Effector CD4-positive, alpha-beta T cell (primary cell): ENCODE measurements at places on chromosomes 6 and 20.

DNA sequence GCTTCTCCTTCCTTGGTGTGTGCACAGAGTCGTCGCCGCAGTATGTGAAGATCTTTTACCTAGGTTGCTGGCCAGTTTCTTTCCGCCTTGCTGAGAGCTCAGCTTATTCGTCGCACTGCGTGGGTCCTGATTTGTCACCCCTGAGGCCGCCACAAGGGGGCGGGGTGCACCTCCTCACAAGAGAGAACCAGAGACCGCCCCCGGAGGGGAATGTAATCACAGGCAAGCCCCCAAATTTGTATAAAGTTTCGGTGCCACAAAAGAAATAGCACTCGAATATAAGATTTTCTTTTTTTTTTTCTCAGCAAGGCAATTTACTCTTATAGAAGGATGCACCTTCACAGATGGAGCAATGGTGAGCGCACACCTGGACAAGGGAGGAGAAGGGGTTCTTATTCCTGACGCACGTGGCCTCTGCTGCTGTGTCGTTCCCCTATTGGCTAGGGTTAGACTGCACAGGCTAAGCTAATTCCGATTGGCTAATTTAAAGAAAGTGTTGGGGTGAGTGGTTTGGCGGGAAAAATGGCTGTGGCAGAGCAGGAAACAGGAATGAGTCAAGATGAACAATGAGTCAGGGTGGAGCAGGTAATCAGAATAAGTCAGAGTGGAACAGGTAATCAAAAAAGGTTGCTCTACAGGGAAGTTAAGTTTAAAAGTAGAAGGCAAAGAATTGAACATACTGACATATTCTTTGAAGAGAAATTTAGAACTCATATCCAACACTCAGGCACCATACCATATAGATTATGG, 19.5 kb downstream of the NCOA3 start:
- DNase-seq = no peak

DNA sequence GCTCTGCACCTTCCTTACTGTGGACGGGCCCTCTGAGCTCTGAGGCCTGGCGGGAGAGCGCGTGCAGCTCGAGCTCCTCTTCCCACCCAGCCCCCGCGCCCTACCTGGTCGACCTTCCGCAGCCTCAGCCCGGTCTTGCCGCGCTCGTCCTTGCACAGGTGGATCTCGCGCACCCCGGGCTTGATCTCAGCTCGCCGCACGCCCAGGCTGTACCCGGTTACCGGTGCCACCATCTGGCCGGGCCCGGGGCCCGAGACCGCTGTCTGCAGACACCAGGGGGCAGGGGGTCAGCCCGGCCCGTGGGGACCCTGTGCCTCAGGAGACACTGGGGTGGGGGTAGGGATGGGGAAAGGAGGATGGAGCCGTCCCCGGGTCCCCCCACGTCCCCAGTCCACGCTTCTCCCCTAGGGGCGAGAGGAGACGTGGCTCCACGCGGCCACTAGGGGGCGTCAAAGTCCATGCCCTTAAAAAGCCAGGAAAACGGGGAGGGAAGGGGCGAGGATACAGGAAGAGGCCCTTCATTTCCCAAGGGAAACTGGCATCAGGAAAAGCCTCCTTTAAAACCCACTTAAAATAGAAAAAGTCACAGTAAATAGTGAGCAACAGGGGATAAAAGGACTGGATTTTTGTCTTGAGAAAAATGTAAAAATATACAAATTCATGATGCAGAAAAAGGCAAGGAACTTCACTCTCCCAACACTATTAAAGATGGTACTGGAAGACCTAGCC, 15.5 kb downstream of the SDCBP2 start:
- DNase-seq = peak; percentile 63

DNA sequence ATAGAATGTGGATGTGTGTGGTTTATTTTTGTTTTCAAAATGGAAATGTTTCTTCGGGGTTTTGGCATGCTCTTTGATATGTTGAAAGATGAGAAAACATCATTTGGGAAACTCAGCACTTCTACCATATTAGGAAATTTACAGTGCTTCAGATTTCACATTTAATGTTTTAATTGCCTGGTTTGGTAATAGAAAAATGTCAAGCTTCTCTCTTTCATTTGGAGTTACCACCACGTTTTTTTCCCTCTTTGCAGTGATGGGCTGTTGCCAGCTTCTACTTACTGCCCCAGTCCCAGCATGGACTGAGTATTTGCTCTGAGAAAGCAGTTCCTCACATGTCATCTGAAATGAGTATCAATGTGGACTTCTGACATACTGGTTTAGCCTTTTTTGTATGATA, 267.7 kb downstream of the PRL start:
- DNase-seq = no peak

DNA sequence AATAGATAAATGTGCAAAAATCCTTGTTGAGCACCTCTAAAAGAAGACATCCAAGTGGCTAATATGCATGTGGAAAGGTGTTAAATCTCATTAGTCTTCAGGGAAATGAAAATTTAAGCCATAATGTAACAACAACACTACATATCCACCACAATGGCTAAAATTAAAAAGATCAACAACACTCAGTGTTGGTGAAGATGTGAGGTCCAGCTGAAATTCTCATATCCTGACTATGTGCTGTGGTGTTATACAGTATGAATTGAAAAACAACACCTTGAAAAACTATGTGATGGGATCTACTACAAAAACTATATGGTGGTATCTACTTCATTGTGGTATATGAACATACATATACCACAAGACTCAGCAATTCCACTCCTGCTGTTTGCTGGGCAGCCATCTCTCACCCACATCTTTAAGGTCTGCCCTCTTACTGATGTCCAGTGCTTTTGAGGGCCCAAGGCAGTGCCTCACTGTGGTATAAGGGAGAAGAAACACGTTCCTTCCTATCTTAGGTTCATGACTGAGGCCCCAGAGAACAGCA, 146.4 kb downstream of the CD83 start:
- DNase-seq = no peak

- no peak for DNase-seq
These were observed 28.6 kb downstream of the AKAP7 start for GRCh38 chr6:131163886-131164285.
